Astrocyte of the hippocampus (primary cell): ENCODE measurements at places on chromosomes 3 and 15.

GRCh38 chr3:128449111-128449638 is 17.5 kb downstream of the DNAJB8 start:
- no peak for DNase-seq

DNA sequence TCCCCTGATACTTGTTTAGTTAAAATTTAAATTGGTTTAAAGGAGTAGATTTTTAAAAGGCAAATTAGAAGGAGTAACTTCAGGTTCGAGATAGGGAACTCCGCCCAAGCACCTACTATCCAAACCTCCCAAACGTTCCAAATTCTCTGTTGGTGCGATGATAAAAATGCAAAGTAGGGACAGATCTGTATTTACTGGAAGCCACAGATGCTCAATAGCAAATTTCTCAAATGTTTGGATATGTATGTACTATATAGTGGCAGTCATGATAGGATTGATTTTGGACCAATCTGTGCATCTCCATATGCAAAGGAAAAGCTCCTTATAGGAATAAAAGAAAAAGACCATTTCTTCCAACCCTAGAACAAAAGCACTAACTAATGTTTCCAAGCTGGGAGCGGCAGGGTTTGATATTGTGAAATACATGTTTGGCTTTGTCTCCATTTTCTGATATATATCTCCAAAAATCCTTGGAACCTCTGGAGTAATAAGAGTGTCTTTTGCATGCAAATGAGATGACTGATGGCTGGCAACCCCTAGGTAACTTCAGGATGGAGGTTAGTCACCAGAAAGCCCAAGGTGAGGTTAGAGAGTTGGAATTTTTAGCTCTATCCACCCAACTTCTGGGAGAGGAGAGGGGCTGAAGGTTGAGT is 15.6 kb downstream of the RTP2 start:
- DNase-seq: no peak

- DNase-seq: no peak
These were observed 812.4 kb upstream of the DPPA4 start for GRCh38 chr3:110149763-110150162.

- no peak for DNase-seq
These were observed 17.2 kb upstream of the SPG21 start for GRCh38 chr15:65006876-65007275.
